Inflammatory macrophage treated with lipopolysaccharide for 4 hours (primary cell): ENCODE measurements at places on chromosomes 5 and 9.

DNA sequence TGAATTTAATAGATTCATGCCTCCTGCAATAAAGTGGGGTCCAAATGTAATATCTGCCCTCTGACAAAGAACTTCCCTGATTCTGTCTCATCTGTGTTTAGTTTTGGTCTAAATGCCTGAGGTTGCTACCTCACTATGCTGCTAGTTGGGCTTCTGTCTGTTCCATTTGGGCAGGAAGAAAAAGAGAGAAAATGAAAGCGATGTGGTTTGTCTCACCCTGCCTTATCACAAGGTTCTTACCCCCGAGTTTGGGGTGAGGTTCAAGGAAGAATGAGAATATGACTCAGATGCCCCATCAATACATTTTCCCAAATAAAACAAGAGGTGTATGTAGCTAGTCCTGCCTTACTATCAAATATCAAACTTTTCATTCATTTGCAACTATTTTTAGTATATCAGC is 132.1 kb upstream of the MTAP start:
- no peak for DNase-seq

- no peak for DNase-seq
These were observed 349.6 kb upstream of the SLC30A5 start for GRCh38 chr5:68744206-68744605.

DNA sequence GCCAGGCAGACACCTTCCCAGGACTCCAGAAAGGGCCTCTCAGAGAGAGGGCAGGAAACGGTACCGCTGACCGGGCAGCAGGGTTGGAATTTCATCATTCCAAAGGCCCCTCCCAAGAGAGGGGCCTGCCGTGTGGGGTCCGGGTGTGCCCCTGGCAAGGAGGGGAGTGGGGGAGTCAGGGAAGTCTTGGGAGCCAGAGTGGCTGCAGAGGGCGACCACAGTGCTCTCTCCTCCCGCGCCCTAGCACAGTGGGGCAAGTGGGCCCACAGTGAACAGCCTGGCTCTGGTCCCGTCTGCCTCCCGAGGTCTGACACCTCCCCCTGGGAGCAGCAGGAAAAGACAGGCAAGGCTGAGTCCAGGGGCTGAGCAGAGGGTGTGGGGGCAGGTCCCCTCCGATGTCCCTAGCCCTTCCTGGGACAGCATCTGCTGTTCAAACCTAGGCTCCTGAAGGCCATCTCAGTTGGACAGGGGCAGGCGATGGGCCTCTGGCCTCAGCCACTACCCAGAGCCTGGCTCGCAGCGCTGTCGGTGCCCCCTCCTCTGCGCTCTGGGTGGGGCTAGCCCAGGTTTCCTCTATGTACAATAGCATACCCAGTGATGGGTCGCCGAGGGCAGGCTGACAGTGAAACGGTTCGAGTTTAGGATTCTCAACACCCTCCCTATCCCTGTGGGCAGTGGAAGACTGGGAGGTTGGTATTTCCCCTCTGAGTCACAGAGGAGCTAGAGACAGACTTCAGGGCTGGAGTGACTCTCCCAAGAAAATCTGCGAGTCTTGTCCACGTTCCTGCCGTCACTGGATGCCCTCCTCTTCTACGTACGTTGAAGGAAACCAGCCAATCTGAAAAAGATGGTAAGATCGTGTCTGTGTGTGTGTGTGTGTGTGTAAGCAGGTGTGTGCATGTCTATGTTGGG is 25.4 kb upstream of the SARDH start:
- DNase-seq: no peak

DNA sequence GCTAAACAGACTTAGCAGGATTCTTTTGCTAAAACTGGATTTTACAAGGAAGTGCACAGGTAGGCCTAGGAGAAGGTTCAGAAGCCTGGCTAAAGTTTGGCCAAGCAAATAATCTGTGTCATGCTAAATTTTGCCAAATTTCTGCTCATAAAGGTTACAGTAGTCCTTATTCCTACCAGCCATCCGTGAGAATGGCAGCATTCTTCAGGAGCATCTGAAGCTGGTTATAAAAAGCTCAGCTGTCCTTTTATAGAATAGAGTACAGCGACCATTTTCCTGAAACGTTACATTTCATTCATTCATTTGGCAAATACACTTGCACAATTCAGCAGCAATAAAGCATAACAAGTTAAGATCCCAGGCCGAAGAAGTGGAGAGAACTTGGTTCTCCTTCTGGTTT is 6.9 kb downstream of the GSN start:
- no peak for DNase-seq

DNA sequence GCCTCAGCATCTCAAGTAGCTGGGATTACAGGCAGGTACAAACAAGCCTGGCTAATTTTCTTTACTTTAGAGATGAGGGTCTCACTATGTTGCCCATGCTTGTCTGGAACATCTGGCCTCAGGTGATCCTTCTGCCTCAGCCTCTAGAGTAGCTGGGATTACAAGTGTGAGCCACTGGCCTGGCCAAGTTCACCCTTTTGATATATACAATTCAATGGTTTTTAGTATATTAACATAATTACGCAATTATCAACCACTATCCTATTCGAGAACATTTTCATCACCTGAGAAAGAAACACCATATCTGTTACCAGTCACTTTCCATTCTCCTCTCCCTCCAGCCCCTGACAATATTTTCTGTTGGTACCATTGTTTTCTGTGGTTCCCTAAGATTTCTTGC is 3.7 kb upstream of the CDC23 start:
- DNase-seq: no peak

DNA sequence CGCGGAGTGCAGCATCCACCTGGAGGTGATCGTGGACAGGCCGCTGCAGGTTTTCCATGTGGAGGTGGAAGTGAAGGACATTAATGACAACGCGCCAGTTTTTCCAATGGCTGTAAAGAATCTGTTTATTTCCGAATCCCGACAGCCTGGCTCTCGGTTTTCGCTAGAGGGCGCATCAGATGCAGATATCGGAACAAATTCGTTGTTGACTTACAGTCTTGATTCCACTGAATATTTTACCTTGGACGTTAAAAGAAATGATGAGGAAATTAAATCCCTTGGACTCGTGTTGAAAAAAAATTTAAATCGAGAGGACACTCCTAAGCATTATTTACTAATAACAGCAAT is 611 bp downstream of the PCDHA3 start:
- no peak for DNase-seq

GRCh38 chr5:4205398-4205797 is 609.8 kb downstream of the IRX1 start:
- no peak for DNase-seq

DNA sequence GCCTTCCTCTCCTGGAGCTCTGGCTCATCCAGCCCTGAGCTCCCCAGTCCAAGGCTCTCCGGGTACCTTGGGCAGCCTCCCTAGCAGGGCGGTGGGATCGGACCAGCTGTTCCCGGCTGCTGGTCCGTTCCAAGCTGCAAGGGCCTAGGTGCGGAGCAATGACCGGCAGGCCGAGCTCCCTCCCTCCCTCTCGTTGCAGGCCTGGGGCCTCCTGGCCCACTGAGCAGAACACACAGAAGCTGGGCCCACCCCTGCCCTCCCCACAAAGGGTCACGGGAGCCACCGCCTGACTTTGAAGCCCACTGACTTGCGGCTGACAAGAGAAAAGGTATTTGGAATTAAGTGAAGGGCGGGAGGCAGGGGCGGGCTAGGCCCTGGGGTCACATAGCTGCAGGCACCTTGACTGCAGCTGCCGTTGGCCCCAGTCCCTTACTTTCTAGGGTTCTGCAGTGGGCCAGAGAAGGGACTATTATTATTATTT is 104.7 kb upstream of the IER5L start:
- DNase-seq: no peak

DNA sequence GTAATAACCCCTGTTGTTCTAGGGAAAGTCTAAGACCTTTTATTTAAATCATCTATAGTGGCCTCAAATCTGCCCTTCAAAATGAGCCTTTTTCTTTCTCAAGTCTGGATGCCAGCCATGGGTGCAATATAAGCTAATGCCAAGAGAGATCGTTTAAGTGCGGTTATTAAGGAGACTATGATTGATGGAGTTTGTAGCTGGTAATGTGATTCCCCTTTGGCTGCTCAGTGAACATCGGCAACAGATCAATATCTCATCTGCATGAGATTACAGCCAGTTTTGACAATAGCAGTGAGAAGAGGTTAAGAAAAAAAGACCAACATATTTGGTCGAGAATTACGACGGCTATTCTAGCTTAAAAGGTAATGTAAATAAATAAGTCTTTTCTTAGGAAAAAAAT is 1049.4 kb upstream of the NUDT12 start:
- DNase-seq: no peak

DNA sequence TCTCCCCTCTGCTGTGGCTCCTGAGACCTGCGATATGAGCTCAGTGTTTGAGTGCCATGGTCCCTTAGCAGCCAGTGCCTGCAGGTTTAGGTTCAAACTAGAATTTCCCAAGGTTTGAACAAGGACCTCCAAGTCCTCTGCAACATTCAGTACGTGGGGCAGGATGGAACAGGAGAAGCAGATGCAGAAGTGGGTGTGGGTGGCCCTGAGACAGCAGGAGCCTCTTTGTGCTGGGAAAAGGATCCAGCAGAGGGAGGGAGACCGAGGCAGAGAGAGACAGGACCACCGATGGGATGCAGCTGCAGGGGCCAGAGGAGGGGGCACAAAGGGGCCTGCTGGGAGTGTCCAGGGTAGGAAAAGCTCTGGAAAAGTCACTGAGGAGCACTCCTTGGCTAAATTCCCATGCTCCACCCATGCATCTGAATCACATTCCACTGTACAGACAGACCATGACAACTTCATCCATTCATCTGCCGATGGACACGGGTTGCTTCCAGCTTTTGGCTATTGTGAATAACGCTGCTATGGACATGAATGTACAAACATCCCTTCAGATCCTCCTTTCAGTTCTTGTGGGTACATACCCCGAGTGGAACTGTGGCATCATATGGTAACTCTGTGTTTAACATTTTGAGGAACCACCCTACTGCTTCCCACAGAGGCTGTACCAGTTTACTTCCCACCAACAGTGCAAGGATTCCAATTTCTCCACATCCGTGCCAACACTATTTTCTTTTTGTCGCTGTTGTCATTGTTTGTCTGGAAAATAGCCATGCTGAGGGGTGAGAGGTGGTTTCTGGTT is 26.7 kb upstream of the SUSD3 start:
- peak; percentile 87 for DNase-seq

DNA sequence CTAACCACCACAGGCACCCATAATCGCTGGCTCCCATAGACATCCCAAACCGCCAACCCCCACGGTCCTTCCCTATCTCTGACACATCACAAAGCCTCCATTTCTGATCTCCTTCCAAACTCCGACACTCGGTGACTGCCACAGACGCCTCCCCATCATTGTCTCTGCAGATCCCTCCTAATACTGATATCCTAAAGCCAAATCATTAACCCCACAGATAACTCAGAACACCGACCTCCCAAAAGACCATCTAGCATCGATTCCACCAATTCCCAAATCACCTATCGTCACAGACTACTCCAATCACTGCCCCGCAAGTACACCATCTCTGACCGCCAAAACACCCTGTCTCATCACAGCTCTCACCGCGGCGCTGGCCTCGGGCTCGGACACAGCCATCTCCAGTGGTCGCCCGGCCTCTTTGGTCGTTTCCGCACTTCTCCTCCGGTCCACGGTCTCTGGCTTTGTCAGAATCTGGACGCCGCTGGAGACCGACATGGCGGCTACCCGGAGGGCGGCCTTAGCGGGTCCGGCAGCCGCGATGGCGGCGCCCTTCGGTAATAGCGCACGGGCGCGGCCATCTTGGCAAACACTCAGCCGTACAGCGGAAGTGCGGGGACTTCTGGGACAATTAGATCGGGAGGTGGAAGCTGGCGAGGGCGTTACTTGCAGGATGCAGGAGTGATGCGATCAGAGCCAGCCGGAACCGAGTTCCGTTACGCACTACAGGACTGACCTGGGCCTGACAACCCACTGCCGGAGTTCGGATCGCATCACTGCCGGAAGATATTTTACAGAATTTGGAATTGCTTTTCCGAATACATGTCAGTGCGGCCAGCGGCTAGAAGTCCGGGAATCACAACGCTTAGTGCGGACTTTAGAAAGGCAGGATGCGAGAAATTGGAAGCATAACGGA is at the start of gene ZFP37:
Gene ZFP37 (minus strand): TSS at position 534 of the 916 bp plus-strand sequence. CDS start 36 bp downstream, at position 498.
- DNase-seq: peak; percentile 89

- DNase-seq: no peak
These were observed 64.4 kb downstream of the PPARGC1B start for GRCh38 chr5:149794487-149794971.

DNA sequence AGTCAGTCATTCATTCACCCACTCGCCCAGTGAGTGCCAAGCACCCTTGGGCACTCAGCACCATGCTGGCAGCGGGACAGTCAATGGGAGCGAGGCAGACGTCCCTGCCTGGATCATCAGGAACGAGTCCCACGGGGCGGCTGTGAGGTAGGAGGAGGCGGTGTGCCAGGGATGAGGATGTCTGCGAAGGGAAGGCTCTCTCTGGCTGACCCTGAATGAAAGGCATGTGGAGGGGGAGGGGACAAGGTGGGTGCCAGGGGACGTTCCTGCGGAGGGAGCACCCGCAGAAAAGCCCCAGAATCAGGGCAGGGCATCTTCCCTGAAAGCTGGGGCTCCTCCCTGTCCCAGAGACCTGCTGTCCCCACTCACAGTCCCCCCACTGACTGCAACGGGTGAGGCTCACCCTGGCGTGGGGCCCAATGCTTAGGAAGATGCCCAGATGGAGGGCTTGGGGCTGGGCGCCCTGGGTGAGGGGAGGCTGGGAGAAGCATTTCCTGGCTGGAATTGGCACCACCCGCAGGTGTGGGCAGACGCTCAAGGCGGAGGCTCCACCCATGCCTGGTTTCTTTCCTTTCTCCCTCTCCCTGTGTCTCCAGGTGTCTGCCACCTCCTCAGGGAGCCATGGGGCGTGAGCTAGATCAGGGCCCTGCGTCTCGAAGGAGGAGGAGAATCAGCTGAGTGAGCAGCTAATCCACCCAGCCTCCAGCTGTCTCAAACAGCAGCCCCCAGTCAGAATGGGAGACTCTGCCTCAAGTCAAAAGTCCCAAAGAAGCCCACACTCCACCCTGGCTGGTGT is 179.0 kb upstream of the PPP1R26 start:
- no peak for DNase-seq

- no peak for DNase-seq
These were observed 761 bp upstream of the DNAJC25 start for GRCh38 chr9:111630182-111630963.

DNA sequence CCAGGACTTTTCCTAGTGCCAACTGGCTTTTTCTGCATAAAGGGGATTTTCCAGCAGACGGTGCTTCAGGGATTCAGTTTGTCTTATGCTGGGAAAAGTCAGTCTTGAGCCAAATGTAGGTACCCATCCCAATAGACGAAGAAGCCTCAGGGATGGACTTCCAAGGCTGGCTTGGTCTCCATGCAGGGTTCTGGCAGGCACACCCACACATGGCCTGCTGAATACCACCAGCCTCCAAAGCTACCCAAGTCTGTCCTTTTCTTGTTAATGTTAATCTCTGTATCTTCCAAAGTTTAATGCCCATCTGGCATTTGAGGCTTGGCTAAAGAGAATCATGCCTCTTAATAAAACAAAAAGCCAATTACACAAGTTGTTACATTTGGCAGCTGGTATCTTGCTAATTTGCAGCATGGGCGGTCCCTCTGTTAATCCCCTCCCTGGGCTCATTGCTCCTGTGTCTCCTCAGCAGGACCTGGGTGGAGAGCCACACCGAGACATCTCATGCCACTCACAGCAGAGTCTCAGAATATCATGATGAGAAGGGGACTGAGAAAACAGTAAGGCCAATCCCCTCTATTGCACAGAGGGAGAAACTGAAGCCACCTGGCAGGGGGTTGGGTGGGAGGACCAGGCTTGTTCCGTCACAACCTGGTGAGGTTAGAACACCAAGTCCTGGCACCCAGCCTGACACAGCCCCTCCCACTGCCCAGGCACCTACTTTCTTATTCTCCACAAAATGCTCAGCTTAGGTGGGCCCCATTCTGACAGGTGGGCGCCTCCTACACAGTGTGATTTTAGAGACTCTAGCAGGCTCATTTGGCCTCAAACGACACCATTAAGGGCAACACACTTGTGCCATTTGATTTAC is 243.2 kb downstream of the FSTL4 start:
- DNase-seq: no peak

GRCh38 chr5:158819095-158819494 is 280.6 kb downstream of the EBF1 start:
- peak; percentile 6 for DNase-seq
